Skin of body (tissue), 3 donors: ENCODE measurements at places on chromosomes 3 and 15. TPM values are rescaled to one million over a fixed set of nuclear protein-coding genes. Genes with fewer than 3 reads are reported as not detected.

- no peak for DNase-seq
These were observed 26.3 kb downstream of the BMF start for GRCh38 chr15:40082195-40082883.

- no peak for DNase-seq
These were observed 2.3 kb downstream of the BBX start for GRCh38 chr3:107524841-107525643.

GRCh38 chr3:168975576-168975975 lies 687.9 kb downstream of the MECOM start:
- no peak for DNase-seq

The GLDN gene
- 14.4 TPM for total RNA-seq

The ACTC1 gene
- 126 TPM for total RNA-seq

The TRIM71 gene
- 0.69 TPM for total RNA-seq

The CDHR4 gene
- total RNA-seq: not detected

- no peak for DNase-seq
These were observed 70.6 kb upstream of the RAD18 start for GRCh38 chr3:9033867-9034266.
